OCI-M1 (cell line): ENCODE measurements at places on chromosomes 2 and 18.

DNA sequence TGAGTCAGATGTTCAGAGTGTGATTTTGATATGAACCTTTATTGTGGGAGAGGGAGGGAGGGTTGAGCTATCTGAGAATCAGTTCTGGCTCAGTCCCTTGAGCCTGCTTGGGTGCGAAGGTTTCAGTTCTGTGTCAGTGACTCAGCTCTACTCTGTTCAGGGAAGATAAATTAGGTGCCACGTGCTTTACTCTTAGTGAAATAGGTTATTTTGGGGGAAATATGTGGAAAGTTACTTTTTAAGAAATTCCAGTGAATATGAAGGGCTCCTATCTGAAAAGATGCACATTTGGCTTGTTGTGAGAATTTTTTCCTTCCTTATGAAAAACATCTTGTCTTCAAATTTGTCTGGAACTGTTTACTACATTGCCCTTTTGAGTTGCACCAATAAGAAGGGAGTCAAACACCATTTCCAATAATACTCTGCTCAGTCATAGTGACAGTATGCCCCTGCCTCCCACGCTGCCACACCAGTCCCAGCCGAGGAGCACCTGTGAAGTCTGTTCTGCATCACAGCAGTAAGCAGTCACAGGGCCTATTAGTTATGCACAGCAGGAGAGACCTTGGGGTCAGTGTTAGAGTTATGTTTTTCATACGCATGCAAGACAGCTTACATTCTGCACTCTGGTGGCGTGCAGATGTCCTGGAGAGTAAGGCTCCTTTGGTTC lies 32.8 kb upstream of the DNAH7 start:
- peak; percentile 92 for DNase-seq

- DNase-seq = no peak
These were observed 403.8 kb upstream of the ID2 start for GRCh38 chr2:8277921-8278571.

DNA sequence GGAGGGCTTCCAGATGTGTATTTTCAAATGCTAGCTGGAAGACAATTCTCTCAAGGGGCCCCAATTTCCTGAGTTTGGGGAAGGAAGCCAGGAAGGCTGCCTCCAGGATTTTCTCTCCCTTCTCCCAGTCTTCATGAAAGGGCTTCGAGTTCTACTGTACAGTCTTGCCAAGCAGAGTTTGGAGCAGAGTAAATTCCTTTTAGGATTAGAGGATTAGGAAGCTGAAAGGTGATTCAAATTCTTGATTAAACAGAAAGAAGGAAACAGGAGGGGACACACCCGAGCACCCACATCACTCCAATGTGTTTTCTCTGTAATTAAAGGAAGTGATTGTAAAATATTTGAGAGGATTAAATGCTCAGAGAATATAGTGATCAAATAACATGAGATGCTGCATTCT lies 217.8 kb downstream of the SETBP1 start:
- DNase-seq = no peak

- DNase-seq = no peak
These were observed 237.6 kb upstream of the RGPD4 start for GRCh38 chr2:107589079-107589491.

DNA sequence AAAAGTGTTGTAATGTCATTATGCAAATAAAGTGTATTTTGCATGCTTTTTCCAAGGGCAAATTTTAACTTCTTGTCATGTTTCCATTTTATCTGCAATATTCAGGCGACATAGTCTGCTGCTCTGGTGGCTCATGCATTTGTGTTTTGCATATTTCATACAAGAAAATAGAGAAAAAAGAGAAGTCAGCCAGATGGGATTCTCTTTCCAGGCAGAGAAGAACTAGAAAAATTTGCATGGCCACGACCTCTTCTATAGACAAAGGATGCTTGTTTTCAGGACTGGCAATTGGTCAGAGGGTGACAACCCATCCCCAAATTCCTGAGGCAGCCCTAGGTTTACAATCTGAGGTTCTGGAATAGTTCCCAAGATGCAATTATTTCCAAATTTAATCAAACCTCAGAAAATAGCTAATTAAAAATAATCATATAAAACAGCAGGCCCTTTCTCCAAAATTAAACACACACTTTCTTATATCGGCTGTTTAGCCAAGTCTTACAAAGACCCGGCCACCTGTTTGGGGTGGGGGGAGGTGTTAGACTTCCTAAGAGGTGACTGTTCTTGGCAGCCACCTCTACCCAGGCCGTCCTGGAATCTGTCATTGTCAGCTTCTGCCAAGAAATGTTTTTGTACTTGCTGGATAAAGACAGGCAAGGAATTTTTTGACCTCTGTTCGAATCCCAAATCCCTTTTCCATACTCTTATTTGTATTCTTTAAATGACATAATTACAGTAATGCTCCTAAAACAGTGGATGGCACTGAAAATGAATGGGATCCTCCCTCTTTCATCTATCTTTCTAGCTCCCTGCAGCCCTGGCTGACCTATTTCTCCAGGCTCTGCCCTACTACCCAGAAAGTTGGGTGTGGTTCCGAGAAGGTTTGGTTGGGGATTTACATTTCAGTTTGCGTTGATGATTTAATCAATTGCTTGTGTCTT lies 20.8 kb upstream of the SOS1 start:
- peak; percentile 97 for DNase-seq

DNA sequence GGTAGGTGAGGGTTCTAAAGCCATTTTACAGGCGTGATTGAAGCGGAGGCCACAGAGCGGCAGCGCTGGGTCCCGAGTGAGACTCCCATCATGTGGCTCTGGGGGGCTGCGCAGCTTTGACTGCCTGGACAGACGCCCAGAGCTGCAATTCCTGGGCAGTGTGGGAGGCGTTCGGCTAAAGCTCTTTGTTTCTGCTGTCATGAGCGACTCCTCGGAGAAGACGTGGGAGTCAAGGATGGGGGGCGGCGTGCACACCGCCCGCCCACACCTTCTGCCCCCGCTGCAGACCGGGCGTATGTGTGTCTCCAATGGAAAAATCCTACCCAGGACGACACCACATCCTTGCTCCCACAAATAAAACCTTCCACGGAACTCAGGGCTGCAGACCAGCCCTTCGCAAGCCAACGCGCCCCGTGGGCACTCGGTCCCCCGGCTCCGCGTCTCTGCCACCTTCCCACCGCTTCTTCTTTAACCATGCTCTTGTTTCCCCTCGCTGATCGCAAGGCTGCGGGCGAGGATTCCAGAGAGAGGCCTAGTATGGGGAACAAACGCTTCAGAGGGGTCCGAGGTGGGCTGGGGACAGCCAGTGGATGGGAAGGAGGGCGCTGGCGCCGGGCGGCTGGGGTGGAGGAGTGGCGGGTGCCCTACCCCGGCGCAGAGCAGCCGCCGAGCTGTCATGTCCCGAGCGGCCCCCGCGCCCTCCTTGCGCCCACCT lies 680 bp upstream of the LBH start:
- peak; percentile 47 for DNase-seq

- peak; percentile 22 for DNase-seq
These were observed 12.6 kb upstream of the NCK2 start for GRCh38 chr2:105732101-105732500.

DNA sequence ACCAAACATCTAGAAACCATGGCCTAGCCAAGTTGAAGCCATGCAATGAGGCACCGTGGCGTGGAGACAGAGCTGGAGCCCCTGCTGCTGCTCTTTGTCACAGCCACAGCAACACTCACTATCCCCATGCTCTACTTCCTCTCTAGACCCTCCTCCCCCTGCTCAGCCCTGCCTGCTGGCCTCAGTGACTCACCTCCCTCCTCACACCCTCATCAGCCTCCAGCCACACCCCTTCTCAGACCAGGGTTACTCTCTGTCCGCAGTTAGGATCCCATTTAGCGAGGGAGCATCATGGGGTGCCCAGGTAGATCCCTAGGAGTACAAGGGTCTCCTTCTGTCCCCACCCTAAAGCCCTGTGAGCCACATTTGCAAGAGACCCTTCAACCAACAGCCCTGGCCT lies 25.4 kb upstream of the SOX11 start:
- DNase-seq = peak; percentile 1

DNA sequence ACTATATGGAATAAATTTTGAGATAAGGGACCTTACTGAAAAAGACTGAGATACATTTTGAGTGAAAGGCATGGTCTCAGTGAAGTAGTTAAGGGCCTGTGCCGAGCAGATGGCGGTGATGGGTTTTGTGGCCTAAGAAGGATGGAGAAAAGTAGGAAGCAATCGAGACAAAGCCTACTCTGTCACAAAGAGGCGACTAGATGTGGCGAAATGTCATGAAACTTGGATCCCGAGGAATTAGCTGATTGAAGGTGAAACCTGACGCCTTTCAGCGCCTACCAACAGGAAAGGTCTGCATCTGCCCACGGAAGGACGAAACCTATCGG lies 558 bp upstream of the CEP192 start:
- no peak for DNase-seq

- peak; percentile 67 for DNase-seq
These were observed at the start of gene GREB1 for GRCh38 chr2:11533278-11534070. Gene GREB1 (plus strand): TSS chr2:11534045. CDS start chr2:11556615, 22,570 bp downstream.

DNA sequence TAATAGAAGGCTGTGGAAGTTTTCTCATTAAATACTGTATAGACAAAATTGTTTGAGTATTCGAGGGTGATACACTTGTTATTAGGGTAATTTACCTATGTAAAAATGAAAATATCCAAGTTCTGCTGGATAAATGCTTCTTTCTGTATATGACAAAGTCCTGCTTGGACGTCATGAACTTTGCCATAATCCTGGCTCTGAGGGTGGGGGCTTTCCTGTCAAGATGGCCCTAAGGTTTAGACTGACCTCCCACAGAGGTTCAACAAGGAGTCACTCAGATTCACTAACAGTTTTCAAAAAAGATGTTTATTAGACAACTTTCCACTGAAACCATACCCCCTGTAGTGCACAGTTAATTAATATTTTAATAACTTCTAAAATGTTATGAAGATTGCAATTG lies 52.5 kb upstream of the NABP1 start:
- DNase-seq = no peak

GRCh38 chr18:48393170-48393569 lies 16.0 kb downstream of the ZBTB7C start:
- no peak for DNase-seq

DNA sequence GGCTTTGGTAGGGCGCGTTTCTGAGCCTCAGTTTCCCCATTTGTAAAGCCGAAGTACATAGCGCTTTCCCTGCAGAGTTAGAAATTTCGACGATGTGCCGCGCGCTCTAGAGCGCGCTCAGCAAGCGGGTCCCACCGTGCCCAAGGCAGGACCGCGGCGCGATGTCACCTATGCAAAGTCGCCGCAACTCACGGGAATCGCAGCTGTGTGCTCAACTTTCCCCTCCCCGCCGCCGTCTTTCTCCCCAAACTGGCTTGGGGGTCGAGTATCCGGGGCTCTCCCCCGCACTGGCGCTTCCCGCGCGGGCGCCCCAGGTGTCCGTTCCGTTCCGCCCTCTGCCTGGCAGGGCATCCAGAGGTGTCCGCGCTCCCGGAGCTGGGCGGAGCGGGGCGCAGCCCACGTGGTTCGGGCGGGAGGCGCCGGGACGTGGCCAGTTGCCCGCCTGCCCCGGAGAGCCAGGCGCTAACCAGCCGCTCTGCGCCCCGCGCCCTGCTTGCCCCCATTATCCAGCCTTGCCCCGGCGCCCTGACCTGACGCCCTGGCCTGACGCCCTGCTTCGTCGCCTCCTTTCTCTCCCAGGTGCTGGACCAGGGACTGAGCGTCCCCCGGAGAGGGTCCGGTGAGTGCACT lies at the start of gene MLPH:
MLPH (plus strand) TSS at position 433 of the 630 bp plus-strand sequence. CDS start 6,176 bp downstream, outside the sequence.
- no peak for DNase-seq

- no peak for DNase-seq
These were observed 155.9 kb downstream of the RAB3GAP1 start for GRCh38 chr2:135208016-135208415.

DNA sequence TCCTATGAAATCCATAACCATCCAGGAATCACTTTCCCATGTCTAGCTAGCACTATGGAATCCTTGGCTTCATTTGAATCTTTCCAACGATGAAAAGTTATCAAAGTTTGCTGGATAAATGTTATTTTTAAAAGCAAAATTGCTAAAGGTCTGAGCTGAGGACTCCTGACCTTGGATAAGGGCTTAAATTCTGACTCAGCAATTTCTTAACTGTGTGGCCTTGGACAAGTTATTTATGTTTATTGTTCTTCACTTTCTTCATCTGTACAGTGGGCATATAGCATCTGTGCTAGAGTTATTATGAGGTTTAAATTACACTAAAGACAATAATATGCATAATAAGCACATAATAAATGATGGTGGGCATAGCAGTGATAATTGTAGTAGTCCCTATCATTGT lies 227.5 kb downstream of the KCNS3 start:
- no peak for DNase-seq

DNA sequence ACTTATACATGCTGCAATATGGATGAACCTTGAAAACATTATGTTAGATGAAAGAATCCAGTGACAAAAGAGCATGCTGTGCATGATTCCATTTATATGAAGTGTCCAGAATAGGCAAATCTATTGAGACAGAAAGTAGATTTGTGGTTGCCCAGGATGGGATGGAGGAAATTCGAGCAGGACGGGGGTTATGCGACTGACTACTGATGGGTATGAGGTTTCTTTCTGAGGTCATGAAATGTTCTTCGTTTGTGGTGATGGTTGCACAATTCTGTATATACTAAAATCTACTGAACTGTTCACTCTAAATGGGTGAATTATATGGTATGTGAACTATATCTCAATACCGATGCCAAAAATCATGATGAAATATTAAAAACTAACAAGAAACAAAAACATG lies 18.9 kb upstream of the MTERF4 start:
- DNase-seq = no peak

DNA sequence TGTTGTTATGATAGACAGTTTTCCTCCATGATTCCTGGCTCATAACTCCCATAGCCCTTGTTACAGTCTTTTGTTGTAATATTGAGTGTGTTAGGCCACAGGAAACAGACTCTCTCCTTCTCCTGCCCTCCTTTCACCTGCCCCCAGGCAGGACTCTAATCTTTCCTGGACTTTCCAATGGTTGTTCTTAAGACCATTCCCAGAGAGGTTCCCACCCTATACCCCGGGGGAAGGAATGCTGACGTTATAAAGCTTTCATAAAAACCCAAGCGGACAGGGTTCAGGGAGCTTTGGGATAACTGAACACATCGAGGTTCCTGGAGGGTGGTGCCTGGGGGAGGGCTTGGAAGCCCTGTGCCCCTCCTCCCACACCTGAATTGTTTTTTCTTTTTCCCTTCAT lies 2.8 kb upstream of the EFR3B start:
- no peak for DNase-seq

- DNase-seq = no peak
These were observed 11.0 kb upstream of the UBE2F start for GRCh38 chr2:237955640-237956401.

GRCh38 chr2:126343136-126343535 lies 312.8 kb upstream of the GYPC start:
- no peak for DNase-seq

GRCh38 chr18:23683671-23684070 lies 5.6 kb upstream of the LAMA3 start:
- DNase-seq = no peak

GRCh38 chr2:203361495-203361894 lies 33.3 kb downstream of the ABI2 start:
- no peak for DNase-seq

- DNase-seq = no peak
These were observed 258.8 kb downstream of the ALPK2 start for GRCh38 chr18:58370038-58370580.

GRCh38 chr2:79824086-79824786 lies 311.4 kb downstream of the CTNNA2 start:
- DNase-seq = no peak
